ENCODE measurements at places on chromosomes 4 and X. TPM values are rescaled to one million over a fixed set of nuclear protein-coding genes. Genes with fewer than 3 reads are reported as not detected.

The PDCL2 gene
- not detected for total RNA-seq

The ARHGEF38 gene
- under 0.01 TPM for total RNA-seq

The HMX1 gene
- not detected for total RNA-seq

- no peak for DNase-seq
Observed at GRCh38 chr4:122665161-122665929, 44.5 kb upstream of the IL21 start.

DNA sequence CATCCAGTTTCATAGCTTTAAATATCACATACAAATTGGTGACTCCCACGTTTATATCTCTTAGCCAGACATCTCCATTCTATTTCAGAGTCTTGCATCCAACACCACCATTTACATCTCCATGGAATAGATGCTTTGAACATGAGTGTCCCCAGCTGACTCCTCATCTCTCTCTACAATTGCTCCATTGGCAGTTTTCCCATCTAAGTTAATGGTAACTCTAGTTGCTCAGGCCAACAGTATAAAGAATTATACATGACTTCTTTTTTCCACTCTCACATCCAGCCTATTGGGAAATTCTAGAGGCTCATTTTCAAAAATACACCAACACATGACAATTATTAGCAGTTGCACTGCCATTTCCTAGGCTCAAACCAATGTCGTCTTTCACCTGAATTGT, 388.2 kb downstream of the STIM2 start:
- no peak for DNase-seq

The KLKB1 gene
- not detected for total RNA-seq

GRCh38 chrX:13428053-13428786, 108.4 kb upstream of the ATXN3L start:
- peak; percentile 92 for DNase-seq

The RBMX gene
- 153 TPM for total RNA-seq

GRCh38 chrX:120559804-120560203, 958 bp downstream of the CUL4B start:
- peak; percentile 1 for DNase-seq

GRCh38 chr4:154366956-154367355, 124.6 kb downstream of the DCHS2 start:
- DNase-seq, result no peak

GRCh38 chr4:68361146-68361589, 11.3 kb upstream of the YTHDC1 start:
- peak; percentile 91 for DNase-seq

DNA sequence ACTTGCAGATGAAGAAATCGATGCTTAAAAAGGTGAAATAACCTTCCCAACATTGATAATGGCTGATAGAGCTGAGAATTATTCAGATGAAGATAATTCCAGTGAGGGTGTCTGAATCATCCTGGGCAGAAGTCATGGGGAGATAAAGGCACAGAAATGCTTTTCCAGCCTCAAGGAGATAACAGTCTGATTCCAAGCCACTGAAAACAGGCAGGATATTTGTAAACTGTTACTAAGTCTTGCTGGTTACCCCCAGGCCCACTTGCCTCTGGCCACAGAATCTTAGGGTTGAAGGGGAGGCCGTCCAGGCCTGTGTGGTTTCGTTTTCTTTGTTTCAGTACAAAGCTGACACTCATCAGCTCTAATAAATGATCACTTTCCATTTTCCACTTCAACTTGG, 158.5 kb downstream of the SH3KBP1 start:
- no peak for DNase-seq

- peak; percentile 8 for DNase-seq
Observed at GRCh38 chr4:42281324-42282020, 115.8 kb upstream of the SHISA3 start.

Data from mammary epithelial cell (primary cell).